ENCODE measurements at places on chromosomes 6 and 20. TPM values are rescaled to one million over a fixed set of nuclear protein-coding genes. Genes with fewer than 3 reads are reported as not detected.

GRCh38 chr6:145475794-145476396 lies 259.4 kb downstream of the EPM2A start:
- DNase-seq: no peak

DNA sequence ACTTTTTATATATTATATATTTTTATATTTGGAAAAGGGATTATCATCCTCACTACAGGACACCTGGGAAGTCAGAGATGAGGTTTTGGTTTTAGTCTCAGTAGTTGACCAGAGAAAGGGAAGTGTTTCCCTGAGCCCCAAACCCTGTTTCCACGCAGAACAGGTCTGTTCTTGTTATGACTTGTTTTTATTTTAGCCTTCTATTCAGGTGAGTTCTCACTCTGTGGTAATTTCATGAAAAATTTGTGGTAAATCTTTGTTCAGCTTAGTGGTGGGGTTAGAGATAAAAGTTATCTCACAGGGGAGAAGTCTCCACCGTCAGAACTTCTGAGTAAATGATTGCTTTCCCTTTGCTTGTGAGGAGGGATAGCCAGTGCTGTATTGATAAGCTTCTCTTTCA lies 224.9 kb downstream of the FARS2 start:
- DNase-seq: no peak

DNA sequence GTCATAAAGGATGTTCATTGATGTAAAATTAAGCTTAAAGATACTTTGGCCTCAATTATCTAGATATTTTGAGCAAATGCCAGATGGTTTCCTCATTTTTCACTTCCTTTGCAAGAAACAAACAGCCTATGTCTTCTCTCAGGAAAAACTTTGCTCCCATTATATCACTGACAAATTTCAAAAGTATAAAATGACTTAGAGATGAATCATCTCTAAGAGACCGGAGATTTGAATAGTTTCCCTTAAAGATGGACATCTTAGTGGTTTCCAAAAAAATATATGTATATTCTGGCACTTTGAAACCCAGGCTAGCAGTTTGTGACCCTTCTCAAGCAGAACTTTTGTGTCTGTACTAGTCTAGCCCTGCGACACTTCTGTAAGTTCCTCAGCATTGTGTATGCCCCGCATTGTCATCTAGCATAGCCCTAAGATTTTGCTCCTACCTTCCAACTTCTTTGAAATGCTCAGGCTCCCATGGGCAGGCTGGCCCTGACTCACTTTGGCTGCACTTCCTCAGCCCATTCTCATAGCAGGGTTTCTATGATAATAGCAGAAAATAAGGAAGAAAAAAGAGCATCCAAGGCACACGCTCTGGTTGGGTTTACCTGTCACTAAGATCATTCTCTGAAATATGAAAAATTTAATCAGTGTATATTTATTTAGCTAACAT lies 25.7 kb upstream of the POU3F2 start:
- peak; percentile 28 for DNase-seq

GRCh38 chr6:50829898-50830444 lies 11.3 kb downstream of the TFAP2B start:
- DNase-seq: no peak

SCUBE3 gene
- total RNA-seq: 0.85 TPM

Measured in dermis blood vessel endothelial cell (primary cell).